GM19239 (cell line): ENCODE measurements at places on chromosomes 4 and X.

DNA sequence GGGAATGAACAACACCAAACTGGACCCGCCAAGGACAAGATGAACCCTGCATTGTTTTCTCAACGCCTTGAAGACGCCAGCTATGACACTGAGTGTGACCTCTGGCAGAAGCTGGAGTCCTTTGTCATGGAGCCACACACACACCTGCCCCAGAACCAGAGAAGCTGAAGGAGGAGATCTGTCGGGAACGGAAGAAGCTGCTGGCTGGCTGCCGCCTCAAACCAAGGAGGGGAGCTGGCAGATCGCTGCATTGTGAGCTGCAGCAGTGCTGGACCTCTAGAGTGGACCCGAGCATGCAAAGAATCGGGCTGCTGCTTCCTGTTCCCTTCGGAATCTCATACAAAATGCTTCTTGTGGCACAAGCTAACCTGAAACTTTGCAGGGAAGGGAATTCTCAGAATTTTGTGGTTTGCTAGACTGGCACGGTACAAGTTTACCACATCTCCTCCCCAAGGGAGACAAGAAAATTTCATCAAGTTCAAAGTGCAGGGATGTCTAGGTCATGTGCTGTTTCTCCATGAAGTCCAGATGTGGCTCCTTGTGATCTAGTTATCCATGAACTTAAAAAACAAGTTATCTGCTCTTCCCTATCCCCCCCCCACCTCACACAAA is 23.4 kb upstream of the GLRB start:
- no peak for DNase-seq

- DNase-seq: no peak
Measured at GRCh38 chrX:11588097-11588496, 77.6 kb downstream of the ARHGAP6 start.

- no peak for DNase-seq
Measured at GRCh38 chr4:154329939-154330338, 161.7 kb downstream of the DCHS2 start.

- no peak for DNase-seq
Measured at GRCh38 chr4:157204634-157205244, 15.8 kb upstream of the GRIA2 start.

DNA sequence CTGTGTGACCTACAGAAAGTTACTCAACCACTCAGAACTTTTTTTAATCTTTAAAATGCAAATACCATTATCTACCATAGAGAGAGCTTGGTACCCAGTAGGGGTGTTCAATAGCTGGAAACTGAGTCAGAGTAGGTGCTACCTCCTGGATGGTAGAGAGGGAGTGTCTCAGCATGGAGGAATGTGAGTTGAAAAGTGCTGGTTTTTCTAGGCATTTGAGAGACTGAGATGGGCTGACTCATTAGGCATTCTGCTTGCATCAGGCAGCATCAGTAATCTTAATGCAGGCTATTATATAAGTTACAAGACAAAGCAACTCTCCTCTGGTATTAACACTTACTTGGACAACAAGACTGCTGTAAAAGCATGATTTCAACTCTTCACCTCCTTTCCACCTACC is 70.9 kb upstream of the ARHGEF9 start:
- DNase-seq: no peak

DNA sequence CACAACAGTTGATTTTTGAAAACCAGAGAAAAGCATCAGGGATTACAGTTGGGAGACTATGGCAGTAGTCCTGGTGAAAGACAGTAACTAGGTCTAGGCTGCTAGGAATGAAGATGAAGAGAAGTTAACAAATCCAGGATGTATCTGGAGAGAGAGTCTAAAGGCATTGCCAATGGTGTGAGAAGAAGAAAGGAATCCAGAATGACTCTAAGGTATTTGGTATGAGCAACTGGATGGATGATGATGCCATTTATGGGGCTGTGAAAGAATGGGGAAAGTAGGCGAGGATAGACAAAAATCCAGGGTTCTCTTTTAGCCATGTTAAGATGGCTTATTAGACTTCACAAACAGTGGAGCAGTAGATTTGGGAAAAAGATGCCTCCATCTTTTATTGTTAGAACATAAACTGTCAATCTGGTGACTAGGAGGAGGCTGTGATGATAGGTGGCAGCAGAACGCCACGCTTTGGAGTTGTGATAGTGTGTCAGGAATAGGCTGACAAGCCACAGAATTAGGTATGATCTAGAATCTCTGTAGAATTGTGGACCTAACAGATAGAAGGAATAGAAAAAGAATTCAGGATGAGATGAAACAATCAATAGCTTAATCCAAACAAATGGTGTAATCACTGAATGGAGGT is 27.3 kb upstream of the JADE1 start:
- DNase-seq: no peak

DNA sequence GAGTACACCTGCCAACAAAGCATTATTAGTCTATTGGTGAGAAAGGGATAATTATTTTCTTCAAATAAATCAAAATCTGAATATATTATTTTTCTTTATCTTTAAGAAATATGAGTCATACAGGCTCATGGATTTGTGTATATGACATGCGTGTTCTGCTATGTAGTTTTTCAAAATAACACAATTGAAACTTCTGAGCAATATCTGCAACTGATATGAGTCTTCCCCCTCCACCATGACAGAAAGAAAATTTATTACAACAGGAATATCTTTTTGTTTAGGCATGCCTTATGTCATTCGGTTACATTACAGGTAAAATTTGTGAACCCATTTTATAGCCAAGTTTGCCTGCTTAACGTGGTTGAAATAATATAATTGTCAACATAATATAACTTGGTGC is 32.0 kb downstream of the TMPRSS11A start:
- DNase-seq: no peak

DNA sequence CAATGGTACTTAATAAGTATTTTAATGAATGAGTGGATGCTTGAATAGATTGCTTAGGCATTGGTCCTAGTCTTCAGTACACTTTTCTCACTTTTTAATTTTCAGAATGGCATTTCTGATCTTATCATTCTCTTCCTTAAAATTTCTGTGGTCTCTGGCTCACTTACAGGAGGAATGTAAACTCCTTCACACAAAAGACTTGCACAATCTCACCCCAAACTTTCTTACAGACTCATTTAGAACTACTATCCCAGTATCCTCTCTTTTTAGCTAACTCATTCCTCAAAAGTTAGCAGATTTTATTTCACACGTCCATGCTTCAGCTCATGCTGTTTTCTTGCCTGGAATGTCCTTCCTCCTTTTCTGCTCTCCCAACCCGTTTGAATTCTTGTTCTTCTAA is 350.1 kb downstream of the GRXCR1 start:
- no peak for DNase-seq
